Ureter (tissue), 1 donor: ENCODE measurements at places on chromosomes 2 and 18. TPM values are rescaled to one million over a fixed set of nuclear protein-coding genes. Genes with fewer than 3 reads are reported as not detected.

Gene REL
- total RNA-seq = 46.0 TPM

Gene PROC
- not detected for total RNA-seq

Gene LHCGR
- total RNA-seq = not detected

Gene KCNJ3
- 1.4 TPM for total RNA-seq

Gene ITGB6
- total RNA-seq = 96.3 TPM

Gene AGXT
- total RNA-seq = 0.31 TPM

Gene MTHFD2
- total RNA-seq = 92.5 TPM

Gene TOGARAM2
- total RNA-seq = 0.31 TPM

Gene SIX3
- not detected for total RNA-seq

Gene PRSS56
- not detected for total RNA-seq

Gene RAB27B
- total RNA-seq = 42.1 TPM

Gene SPDYA
- 2.5 TPM for total RNA-seq

Gene FMNL2
- 31.8 TPM for total RNA-seq

Gene MROH2A
- 9.3 TPM for total RNA-seq

Gene SERPINB13
- total RNA-seq = not detected

Gene FAM228B
- total RNA-seq = 47.8 TPM

Gene POMC
- 0.68 TPM for total RNA-seq

Gene FAM237A
- not detected for total RNA-seq

Gene CFAP221
- 2.8 TPM for total RNA-seq

Gene THSD7B
- 7.6 TPM for total RNA-seq

Gene CD8B2
- 0.65 TPM for total RNA-seq

Gene ARHGEF4
- total RNA-seq = 16.4 TPM

Gene SETBP1
- total RNA-seq = 51.0 TPM

Gene CENPA
- 0.26 TPM for total RNA-seq

Gene ANXA4
- 169 TPM for total RNA-seq

Gene TBR1
- not detected for total RNA-seq

Gene SERPINB2
- not detected for total RNA-seq

Gene MAP2
- total RNA-seq = 3.0 TPM

Gene FBXO41
- 6.6 TPM for total RNA-seq

Gene ALMS1
- 36.3 TPM for total RNA-seq

Gene TMEM247
- not detected for total RNA-seq

Gene KLHL14
- 0.29 TPM for total RNA-seq

Gene SP9
- total RNA-seq = 0.81 TPM

Gene NYAP2
- total RNA-seq = 1.5 TPM

Gene C2orf80
- not detected for total RNA-seq

Gene LIMS3
- 1.1 TPM for total RNA-seq

Gene TUBB8B
- not detected for total RNA-seq

Gene FRZB
- total RNA-seq = 11.8 TPM

Gene RBMS1
- 137 TPM for total RNA-seq

Gene RNF25
- total RNA-seq = 33.7 TPM

Gene THOC1
- total RNA-seq = 47.8 TPM

Gene UPP2
- total RNA-seq = not detected

Gene SERPINB5
- 25.7 TPM for total RNA-seq

Gene MC5R
- not detected for total RNA-seq

Gene HEATR5B
- total RNA-seq = 29.7 TPM
